Activated CD4-positive, CD25-positive, alpha-beta regulatory T cell (primary cell): ENCODE measurements at places on chromosomes 2 and 18.
A peak's percentile ranks its signal among the peaks of the same experiment; 100 is the strongest.

DNA sequence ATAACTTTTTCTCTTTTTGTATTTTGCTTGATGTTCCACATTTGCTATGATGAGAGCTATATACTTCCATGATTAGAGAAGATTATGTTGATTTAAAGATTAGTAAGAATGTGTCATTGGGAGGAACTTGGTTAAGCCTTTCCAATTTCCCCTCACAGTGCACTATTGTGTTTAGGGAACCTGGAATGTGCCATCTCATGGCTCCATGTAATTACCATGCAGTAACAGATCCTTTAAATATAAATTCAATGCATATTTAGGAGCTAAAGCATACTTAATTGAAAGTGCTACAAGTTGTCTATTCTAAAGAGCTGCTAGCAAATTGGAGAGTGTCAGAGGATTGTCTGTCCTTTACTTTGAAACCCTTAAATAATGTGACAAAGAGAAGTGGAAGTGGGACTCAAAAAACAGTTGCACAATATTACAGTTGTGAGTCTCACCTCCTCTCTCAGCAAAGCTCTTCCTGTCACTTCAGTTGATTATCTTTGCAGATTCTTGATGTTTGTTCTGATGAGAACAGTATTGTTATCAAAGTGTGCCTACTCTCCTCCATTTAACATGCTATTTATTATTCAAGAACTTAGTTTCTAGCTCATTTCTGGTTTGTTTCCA, 1162.7 kb upstream of the ZEB2 start:
- no peak for DNase-seq

GRCh38 chr2:9909106-9909505, 42.4 kb upstream of the GRHL1 start:
- no peak for DNase-seq

- no peak for DNase-seq
These were observed 99.6 kb downstream of the TPGS2 start for GRCh38 chr18:36729197-36729596.

DNA sequence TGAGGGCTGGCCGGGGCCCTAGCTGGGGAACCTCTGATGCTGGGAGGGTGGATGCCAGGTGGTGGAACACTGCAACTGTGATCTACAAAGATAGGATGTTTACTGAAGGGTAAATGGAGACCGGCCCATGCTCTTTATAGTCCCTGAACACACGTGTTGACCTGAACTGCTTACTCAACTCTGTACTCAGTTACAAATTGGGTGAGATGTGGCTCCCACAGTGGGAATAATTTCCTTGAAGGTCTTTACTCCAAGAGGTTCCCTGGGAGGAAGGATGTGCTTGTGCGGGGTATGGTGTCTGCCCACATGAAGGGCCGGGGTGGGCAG, 254.1 kb downstream of the PRKCE start:
- DNase-seq, result no peak

DNA sequence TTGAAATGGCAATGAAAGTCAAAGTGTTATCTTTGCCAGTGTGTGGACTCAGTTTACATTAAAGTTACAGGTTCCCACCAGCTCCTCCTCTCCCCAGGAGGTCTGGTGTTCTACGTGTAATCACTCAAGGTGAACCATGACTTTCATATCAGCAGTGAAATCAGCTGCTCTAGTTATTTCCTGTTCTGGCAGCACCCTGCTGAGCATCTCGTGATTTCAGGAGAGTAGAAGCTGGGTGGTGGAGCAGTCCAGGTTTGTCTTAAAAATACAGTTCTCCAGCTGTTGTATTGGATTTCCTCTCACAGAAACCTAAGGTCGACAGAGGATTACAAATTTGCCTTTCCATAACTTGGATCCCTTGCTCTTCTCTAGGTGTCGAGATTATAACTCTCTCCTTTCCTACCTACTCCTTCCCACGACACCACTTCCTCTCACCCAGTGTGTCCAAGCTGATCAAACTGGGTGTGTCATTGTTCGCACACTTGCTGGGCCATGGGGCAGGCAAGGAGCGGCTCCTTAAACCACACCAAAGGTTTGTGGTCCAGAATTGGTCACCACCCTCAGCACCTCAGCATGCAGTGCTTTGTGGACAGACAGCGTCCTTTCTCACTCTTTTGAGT, 13.0 kb upstream of the ARHGAP25 start:
- DNase-seq, result peak; percentile 11

GRCh38 chr18:63271881-63272299, 47.7 kb downstream of the BCL2 start:
- DNase-seq, result no peak

- no peak for DNase-seq
These were observed 32.3 kb downstream of the FEZ2 start for GRCh38 chr2:36565712-36566111.

DNA sequence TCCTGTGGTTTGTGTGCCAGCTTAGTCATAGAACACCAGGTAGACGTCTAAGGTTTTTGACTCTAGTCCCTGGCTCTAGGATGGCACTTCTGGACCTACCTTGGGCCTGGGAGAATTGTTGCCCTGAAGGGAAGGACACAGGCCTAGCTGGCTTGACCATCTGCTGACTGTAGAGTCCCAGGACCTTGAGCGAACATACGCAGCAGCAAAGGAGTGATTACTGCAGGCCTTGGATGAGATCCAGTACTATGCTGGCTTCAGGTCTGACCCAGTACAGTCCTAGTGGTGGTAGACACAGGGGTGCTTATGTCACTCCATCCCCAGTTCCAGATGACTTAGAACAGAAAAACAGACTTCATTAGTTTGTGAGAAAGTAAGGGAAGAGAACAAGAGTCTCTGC, 37.7 kb downstream of the ST8SIA3 start:
- no peak for DNase-seq

DNA sequence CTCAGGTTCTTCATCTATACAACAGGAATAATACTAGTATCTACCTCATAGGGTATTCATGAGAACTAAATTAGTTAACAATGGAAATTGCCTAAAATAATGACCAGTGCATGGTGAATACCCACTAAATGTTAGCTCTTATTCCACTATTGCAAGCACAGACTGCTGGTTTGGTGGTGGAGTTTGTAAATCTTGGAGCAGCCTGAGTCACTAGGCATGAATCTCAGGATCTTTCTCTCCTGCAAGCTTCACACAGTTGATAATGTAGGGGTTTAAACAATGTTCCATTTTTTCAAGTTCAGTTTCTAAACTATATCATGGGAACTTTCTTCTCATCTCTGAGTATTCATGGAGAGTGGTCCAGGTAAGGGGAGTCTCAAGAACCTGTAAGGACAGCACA, 84.0 kb downstream of the OSR1 start:
- DNase-seq, result no peak

- DNase-seq, result no peak
These were observed 3.1 kb upstream of the CYTIP start for GRCh38 chr2:157447031-157447430.
